ENCODE measurements at places on chromosomes 5 and 9.

DNA sequence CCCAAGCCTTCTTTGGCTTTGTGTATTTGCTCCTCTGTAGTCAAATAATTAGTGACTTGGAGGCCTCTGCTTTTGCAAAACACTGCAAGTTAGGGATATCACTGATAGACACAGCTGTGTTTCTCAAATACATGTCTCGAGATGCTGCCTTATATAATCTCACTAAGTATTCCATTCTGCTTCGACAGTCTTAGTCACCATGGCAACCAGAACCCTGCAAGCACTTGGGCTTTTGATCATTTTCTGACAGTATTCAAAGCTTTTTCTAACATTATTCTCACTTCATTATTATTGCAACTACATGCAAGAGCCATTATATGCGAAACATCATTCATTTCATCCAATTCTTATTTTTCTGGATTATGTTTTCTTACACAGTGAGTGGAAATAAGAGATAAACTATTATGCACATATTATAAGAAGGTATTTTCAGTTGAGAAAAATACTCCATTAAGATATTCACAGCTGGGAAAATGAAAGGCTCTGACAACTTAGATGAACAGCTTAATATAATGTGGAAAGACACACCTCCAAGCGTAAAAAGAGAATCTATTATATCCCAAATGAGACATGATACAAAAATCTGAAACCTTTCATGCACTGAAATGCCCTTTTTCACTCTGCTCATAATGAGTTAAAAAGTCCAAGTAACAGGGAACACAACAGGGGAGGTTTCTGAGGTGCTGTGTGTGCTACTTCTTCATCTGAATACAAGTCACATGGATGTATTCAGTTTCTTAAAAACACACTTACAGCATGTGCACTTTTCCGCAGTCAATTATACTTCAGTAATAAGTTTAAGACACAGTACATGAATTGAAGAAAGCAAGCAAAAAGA is 93.9 kb downstream of the SCAI start:
- no peak for DNase-seq

DNA sequence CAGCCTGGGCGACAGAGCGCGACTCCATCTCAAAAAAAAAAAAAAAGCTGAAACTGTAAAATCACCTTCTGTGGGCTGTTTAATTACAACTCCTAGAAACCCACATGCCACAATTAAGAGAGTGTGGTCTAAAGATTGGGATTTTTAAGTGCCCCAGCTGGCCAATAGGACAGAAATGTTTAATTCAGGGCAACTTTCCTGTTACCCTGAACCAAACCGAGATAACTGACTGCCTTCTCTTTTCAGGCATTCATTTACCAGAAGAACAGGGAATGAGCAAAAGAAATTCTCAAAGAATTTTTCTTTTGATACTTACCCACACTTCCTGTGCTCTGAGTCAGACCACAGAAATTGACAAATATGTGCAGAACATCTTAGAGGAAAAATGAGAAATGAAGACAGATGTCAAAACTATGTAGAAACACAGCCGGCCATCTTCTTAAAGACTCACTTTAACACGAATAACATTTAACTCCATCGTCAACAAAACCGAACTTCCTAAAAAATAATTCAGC is 221.3 kb upstream of the DAPK1 start:
- DNase-seq, result no peak

DNA sequence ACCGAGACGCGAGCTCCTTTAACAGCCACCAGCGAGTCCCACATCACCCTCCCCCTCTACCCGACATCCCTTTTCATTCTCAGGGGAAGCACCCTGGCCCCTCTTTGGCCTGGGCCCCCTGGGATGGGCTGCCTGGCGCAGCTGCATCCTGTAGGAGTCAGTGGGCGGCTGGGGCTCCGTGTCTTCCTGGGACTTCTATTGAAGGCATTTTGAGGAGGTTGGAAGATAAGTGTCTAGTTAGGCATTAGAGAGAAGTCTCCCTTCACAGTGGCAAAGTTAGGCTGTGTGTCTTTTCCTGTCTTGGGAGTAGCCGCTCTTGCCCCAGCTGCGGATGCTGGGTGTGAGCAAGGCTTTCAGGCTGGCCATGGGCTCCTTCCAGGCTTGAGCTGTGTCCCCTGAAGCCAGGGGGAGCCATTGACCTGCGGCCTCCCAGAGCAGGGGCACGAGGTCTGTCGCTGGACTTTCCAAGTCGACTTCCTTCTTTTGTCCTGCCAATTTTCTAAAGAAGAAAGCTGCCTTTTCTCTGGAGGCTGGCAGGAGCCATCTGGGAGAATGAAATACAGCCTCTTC is 18.6 kb upstream of the NKD2 start:
- DNase-seq, result no peak

- no peak for DNase-seq
Measured at GRCh38 chr5:1755321-1755949, 44.2 kb downstream of the MRPL36 start.

- DNase-seq, result no peak
Measured at GRCh38 chr9:137828527-137829259, 48.9 kb upstream of the CACNA1B start.

GRCh38 chr5:159405611-159406031 is 75.3 kb upstream of the IL12B start:
- DNase-seq, result no peak

DNA sequence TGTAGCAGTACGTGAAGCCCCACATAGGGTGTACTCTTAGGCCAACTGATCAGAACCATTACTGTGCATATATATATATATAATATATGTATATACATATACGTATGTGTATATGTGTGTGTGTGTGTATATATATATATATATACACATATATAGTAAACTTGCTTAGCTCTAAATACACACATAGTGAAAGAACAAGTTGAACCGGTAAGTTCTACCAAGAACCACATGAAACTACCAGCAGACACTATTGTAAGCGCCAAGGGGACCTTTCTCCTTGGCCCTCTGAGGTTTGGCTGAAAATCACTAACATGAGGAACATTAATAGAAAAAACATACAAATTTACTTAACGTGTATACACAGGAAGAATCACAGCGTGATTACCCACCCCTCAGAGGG is 1.8 kb upstream of the TARS1 start:
- no peak for DNase-seq

DNA sequence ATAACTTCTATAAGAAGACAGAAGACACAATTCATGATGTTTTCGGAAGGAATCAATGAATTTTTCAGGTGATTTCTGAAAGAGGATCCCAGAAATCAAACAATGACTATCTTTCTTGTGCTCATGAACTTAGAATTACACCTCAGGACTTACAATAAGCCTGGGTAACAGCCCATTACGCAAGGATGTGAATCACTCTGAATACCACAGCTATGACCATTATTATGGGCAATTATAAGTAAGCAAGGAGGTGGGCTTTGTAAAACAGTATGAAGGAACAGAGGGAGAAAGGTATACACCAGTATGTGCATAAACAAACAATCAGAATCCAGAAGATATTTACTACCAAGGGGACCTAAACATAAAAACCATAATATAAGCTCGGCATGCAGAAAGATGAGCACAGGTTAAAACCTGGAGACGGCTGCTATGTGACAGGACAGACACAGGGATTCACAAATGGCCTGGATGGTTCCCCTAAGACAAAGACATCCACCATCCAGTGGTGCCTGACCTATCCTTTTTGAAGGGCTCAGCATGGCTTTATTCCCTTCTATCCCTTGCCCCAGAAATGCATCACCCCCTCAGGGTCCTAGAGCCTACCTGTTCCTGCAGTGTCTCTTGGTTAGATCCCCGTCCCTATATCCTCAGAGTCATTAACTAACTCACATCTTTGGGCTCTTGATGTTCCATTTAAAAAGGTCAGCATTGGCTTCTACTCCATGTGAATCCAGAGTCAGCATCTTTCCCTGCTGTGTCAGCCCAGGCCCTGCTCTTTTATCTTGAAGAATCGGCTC is 21.8 kb upstream of the PPP2CA start:
- DNase-seq, result no peak

- DNase-seq, result no peak
Measured at GRCh38 chr9:102796244-102796643, 198.9 kb upstream of the CYLC2 start.

DNA sequence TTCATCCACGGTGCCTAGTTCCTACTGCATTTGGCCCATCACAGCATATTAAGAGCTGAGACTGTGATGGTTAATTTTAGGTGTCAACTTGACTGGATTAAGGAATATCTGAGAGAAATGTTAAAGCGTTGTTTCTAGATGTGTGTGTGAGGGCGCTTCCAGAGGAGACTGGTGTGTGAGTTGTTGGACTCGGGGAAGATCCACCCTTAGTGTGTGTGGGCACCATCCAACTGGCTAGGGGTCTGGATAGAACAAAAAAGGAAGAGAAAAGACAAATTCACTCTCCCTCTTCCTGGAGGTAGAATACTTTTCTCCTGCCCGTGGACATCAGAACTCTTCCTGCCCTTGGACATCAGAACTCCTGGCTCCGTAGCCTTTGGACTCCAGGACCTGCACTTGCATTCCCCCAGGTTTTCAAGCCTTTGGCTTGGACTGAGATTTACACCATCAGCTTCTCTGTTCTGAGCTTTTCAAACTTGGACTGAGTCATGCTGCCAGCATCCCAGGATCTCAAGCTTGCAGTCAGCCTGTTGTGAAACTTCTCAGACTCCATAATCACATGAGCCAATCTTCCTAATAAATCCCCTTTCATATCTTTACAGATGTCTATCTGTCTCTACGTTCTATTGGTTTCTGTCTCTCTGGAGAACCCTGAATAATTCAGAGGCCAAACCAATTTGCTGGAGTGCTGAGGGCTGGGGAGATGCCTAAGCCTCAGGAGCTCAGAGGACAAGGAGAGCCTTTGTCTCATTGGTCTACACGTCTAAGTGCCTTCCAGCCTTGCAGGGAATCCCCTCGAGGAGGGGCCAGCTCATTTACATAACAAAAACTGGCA is 164.5 kb downstream of the DCP2 start:
- DNase-seq, result no peak

DNA sequence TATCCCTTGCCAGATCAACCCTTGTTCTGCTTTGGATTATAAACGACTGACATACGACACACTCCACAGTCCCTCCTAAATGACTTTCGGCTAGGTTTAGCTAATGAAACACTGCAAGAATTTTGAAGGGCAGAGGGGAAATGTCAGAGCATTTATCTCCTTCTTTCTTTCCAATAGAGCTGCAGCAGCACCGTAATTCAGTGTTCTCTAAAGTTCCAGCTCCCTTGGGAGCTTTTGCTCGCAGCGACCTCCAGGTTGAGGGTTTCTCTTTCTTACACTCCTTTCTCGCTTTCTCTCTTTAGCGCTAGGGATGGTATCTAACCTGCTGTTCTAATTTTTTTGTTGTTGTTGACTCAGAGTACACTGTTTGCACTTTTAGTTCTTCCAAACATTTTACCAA is 467.1 kb upstream of the ST8SIA4 start:
- no peak for DNase-seq

DNA sequence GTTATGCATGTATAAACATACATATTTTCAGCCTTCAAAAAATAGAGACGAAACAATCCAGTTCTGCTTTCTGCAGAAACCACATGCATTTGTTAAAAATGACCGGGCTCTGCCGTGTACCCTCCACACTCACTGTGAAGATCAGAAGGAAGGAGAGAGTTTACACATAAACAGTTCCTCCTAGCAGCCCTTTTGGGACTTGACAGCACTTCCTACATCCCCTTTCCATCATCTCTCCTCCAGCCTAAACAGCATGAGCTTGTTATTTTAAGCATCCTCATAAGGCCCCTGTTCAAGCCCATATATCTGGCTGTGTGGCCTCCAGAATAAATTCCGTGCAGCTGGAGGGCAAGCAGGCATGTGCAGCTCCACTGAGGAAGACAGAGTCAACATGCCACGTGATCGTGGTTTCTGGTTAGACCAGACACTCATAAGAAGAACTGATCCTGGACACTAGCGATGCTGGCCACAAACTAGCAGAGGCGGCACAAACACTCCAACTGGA is 42.2 kb downstream of the NIPAL4 start:
- DNase-seq, result no peak

GRCh38 chr9:2781336-2781735 is 62.6 kb downstream of the PUM3 start:
- no peak for DNase-seq

- DNase-seq, result no peak
Measured at GRCh38 chr5:157214861-157215513, 34.3 kb downstream of the ITK start.

- no peak for DNase-seq
Measured at GRCh38 chr9:105608721-105609598, 51.0 kb downstream of the FKTN start.

GRCh38 chr5:146254223-146254622 is 50.8 kb downstream of the RBM27 start:
- DNase-seq, result no peak

- DNase-seq, result no peak
Measured at GRCh38 chr9:128340691-128341434, 536 bp downstream of the SLC27A4 start.

DNA sequence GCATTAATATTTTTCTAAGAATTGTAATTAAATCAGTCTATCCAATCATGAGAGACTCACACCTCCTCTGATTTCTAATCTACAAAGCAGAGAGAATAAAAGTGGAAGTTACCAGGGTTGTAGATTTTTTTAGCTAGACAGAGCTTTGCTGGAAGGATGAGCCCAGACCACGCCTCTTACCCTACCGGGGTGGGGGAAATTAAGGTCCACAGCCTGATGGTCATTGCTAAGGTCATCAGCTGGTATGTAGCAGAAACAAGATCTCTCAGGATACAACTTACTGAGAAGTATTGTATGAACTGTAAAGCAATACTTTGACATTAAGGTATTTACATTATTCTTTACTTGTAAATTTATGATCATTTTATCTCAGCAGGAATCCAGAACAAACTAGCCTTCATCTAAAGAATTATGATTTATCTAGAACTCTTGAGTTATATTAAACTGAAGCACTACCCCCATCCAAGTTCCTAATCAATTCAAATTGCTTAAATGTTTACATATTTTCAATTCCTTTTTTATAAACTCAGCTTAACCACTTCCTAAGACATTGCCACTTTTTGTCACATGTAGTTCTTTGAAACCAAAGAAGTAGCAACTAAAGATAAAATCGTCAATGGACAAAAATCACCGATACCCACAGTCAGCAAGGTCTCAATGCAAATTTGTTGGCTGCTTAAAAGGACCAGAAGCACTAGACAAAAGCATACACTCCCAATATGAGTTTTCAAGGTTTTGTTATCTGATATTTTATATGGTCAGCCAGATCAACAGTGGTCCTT is 225.8 kb upstream of the DAPK1 start:
- DNase-seq, result no peak

- DNase-seq, result no peak
Measured at GRCh38 chr5:40605295-40605958, 74.3 kb upstream of the PTGER4 start.

DNA sequence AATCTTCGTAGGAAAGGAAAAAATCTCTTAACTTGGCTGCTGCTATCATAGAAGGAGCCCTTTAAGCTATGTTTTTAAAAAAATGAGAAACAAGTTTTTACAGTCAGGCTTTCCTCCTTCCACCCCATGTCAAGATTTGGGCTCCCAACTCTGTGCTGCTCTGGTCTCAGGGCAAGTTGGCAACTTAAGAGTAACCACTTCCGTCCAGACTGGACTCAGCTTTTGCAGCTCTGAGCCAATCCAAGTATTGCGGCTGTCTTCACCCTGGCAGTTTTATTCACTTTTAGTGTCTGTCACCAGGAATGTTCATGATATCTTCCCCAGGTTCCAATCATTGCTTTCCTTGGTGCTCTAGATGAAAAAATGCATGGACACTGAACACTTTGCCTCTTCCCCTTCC is 115.9 kb upstream of the GAS1 start:
- DNase-seq, result no peak
